ENCODE measurements at places on chromosomes 7 and 10.
A peak's percentile ranks its signal among the peaks of the same experiment; 100 is the strongest.

GRCh38 chr10:78909221-78909620, 159.5 kb upstream of the ZMIZ1 start:
- no peak for DNase-seq

GRCh38 chr7:129914536-129915272, 38.1 kb downstream of the UBE2H start:
- no peak for DNase-seq

GRCh38 chr10:12340937-12341336, 8.4 kb upstream of the CAMK1D start:
- no peak for DNase-seq

- DNase-seq, result peak; percentile 66
Measured at GRCh38 chr7:1065585-1066241, 21.4 kb downstream of the GPR146 start.

GRCh38 chr7:16822029-16822428, 17.2 kb upstream of the AGR2 start:
- no peak for DNase-seq

GRCh38 chr10:88553116-88553752, 29.9 kb downstream of the RNLS start:
- no peak for DNase-seq

GRCh38 chr10:111646021-111646420, 537.5 kb downstream of the GPAM start:
- DNase-seq, result no peak

DNA sequence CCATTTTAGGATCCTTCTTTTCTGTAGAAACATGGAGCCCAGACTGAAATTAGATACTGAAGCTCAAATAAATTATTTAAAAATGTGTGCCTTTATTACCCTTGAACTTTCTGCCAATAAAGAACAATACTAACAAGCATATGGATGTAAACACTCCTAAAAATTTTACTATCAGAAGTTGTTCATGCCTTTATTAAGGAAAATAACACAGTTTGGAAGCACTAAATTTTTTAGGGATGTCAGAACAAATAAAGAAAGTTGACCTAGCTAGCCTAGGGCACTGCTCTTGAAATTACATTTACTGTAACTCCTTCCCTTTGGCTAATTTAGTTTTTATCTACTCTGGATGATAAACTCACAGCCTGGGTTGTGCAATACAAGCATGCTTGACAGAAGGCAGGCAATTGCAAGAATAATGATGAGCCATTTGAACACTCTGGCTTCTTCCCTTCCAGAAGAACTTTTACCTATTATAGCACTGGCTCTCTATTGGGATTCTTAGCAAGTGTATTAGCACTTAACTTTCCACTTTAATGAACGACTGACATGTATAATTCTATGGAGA, 351.7 kb upstream of the C7orf33 start:
- no peak for DNase-seq

GRCh38 chr10:123635131-123635530, 31.0 kb upstream of the GPR26 start:
- DNase-seq, result no peak

GRCh38 chr7:105932835-105933477, 30.1 kb upstream of the CDHR3 start:
- DNase-seq, result no peak

DNA sequence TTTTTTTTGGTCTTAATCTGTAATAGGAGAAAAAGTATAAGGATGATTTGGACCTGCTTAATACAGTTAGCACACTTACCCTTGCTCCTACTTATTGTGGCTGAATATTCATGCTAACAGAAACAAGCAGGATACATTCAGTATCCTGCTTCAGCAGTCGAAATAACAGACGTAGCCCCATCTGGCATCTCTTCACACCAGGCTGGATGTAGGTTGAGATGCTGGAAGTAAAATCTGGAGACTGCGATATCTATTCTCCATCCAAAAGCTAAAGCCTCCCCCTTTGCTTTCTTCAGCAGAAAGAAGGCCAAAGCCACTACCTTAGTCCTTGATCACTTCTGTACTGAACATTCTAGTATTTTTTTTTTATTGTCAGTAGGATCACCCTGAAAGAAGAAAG, 537.4 kb downstream of the AUTS2 start:
- DNase-seq, result no peak

DNA sequence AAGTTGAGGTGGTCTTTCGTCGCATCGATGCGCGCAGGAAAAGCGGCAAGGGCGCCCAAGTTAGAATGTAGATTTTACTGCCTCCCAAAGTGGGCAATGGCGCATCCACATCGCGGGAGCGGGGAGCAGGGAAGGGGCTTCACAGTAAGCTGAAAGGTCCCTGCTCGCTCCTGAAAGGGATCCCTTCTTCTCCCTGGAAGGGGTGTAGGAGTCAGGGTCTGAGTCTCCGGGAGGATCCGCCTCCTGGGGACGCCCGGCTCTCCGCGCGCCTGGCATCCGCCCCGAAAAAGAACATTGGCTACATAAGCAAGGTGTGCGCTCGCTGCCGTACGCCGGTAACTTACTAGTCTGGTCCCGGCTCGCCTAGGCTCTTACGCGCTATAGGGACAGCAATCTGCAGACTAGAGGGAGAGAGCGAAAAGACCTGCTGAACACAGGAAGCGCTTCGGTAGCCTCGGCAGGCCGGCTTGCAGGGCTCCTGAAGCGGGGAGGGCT, 804 bp downstream of the UNC5B start:
- DNase-seq, result no peak

GRCh38 chr7:110973196-110973990, 117.5 kb upstream of the LRRN3 start:
- no peak for DNase-seq

- DNase-seq, result no peak
Measured at GRCh38 chr7:39299695-39300094, 266.5 kb upstream of the YAE1 start.

- DNase-seq, result no peak
Measured at GRCh38 chr7:7054252-7054830, 128.0 kb upstream of the C1GALT1 start.

DNA sequence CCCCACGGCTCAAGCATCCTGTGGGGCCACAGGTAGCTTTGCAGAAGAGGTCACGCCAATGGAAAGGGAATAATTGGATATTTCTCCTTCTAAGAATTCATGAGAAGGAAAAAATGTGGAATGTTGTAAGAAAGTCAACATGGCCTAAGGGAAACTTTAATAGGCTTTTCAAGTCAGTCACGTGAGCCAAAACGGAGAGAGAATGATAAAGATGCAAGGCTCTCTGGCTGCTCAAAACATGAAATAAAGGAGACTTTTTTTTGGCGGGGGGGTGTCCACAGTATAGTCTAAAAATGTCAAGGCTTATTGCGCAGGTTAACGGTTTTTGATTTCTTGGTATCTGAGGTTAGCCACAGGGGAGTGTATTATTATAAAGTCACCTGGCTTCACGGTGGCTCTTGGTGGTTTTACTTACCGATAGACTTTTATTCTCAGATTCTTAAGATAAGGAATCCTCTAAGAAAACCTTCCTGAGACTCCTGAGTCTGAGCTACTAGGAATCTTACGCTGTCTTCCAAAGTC, 148.1 kb downstream of the ARHGAP21 start:
- no peak for DNase-seq

DNA sequence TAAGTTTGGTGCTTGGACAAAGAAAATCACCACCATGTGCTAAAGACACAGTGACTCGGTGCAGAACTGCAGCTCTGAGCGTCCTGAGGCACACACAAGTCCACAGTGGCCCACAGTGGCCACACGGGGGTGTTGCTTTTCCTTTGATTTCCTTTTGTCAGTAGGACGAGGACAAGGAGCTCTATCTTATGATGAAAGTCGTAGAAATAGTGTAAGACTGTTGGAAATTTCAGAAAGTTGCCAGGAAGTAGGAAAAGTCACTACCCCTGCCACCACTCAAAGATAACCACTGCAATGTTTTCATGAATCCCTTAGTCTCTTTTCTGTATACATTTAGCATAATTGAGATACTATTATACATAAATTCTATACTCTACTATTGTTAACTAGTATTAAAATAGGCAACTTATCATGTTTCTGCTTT, 146.0 kb downstream of the TNS3 start:
- DNase-seq, result peak; percentile 45

GRCh38 chr10:24963521-24964041, 11.2 kb upstream of the PRTFDC1 start:
- no peak for DNase-seq

- no peak for DNase-seq
Measured at GRCh38 chr7:81128011-81128410, 209.2 kb upstream of the SEMA3C start.

GRCh38 chr7:78473021-78473420, 674.4 kb downstream of the PHTF2 start:
- no peak for DNase-seq

DNA sequence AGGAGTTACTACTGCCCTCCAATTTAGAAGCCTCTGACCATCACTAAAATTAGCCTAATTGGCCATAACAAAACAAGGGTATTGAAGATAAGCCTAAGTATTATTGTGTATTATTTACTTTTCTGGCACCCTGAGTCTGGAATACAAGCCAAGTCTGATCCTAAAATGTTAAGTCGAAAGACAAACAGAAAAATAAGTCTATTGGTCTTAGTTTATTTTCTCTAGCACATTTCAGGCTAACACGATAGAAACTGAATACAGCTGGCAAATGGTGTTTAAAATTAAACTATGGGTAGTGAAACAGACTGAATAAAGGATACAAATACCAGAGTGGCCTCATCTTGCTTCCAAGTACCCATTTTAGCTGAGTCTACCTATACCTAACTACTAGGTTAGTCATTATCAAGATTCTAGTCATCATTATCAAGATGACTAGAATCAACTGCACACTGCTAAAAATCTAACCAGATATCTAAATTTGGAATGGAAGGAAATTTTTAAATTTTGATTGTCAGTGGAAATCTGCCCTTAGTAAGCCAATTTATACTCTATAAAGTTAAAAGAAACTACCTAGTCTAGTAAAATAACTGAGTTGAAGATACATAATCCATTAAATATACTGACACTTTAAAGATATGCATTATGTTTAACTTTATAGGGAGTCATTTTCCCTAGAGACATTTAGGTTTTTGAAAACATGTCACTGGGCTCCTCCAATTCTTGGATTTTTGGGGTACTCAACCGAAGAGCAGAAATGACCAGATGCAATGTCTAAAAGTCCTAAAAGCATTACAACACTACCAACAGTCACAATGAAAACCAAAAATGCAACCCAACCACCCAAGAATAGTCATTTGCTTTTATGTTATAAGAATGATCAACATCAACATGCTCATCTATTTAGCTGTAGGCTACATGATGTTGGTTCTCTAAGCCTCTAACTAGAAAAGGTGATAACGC, 80.9 kb downstream of the NT5C2 start:
- DNase-seq, result no peak

- peak; percentile 25 for DNase-seq
Measured at GRCh38 chr7:138935465-138936011, 45.7 kb downstream of the KIAA1549 start.

DNA sequence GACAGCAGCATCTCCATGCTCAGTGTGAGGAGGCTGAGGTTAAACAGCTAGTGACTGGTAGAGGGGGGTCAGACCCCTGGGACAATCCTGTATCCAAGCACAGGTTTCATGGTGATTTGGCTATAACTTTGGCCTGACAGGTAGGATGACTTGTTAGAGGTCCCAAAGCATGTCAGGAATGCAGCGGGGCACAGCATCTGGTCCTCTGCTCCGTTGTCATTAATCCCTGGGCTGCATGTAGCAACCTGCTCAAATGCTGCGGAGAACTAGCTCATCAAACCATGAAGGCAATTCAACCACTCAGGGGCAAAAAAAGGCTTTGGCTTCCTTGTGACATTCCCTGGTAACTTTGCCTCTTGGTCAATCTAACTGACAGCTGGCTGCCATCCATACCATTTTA, 26.8 kb downstream of the WNT2 start:
- no peak for DNase-seq

DNA sequence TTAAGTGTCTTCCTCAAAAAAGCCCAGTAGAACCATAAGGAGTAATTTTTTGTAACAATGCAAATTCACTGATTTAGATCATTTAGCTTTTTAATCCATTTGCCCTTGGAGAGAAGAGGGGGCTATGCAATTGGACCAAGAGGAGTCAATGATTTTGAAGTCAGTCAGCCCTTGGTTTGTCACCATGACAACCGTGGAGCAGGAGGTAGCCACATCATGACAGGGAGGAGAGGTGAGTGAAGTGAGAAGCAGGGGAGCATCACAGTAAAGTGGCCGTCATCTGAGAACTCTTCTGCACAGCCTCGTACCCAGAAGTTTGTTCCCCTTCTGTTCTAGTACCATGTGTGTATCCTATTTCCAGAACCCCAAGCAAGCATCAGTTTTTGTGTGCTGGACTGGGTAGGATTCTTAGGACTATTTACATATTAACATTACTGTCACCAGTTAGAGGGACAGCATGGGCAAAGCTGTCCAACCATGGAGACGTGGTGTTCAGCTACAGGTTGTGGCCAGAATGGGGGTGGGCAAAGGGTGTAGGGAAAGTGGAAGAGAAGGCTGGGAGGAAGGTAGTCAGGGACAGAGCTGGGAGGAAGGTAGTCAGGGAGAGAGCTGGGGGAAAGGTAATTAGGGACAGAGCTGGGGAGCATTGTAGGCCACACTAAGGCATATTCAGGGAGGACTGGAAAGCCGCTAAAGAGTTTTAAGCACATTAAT, 13.1 kb downstream of the UBE3C start:
- DNase-seq, result no peak

GRCh38 chr10:104330168-104331110, 7.8 kb downstream of the ITPRIP start:
- DNase-seq, result no peak

- DNase-seq, result no peak
Measured at GRCh38 chr10:64409349-64409748, 888.1 kb downstream of the REEP3 start.

- no peak for DNase-seq
Measured at GRCh38 chr7:51847461-51848134, 531.0 kb upstream of the COBL start.

DNA sequence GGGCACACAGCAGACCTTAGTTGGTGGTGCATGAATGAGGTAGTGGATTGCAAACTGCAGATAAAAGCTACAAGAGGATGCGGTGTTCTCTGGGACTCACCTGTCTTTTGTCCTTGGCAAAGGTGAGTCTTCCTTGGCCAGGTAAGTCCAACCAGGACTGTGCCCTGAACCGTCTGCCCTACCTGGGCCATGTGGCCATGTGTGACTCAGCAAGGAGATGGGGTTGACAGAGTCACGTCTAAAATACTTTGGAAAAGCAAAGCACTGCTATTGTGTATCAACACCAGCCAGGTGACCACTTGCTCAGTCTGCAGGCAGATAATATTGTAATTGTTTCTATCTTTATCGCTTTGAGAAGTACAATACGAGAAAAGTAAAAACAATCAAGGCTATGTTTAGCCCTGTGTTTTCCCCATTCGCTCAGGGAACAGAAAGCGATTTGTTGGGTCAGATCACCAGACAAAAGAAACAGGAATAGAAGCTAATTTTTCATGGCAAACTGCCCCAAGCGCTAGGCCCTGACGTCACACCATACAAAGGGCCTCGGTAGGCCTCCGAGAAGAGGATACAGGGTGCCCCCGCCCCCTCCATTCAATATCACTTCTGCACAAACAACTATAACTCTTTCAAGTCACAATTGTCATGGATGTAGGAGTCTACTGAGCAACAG, 57.3 kb downstream of the FAM53B start:
- DNase-seq, result no peak

GRCh38 chr10:98400482-98400881, 14.5 kb downstream of the PYROXD2 start:
- DNase-seq, result no peak
